H9 (cell line): ENCODE measurements at places on chromosomes 16 and 17. TPM values are rescaled to one million over a fixed set of nuclear protein-coding genes. Genes with fewer than 3 reads are reported as not detected.

IGFALS gene
- total RNA-seq = not detected in 2 replicates

TEX14 gene
- total RNA-seq = 0.31 and 0.55 TPM in 2 replicates

SEZ6 gene
- total RNA-seq = 1.8 and 2.8 TPM in 2 replicates

DNA sequence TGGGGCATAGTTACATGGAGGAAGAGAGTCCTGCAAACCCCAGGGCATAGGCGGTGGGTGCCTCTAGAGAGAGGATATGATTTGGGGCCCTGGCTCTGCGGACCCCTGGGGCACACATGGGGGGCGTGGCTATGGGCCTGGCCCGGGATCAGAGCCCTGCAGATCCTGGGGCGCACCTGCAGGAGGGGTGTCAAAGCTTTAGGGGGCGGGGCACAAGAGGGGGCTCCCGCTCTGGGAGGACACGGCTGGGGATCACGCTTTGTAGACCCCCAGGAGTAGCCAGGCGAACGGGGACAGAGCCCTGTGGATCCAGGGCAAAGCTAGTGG lies 497 bp downstream of the BCL7C start:
- peaks cover 15% of the 10 kb centered on the region for H3K36me3 ChIP-seq
- H3K4me3 ChIP-seq = peak overlapping the region; percentile 82
- peaks cover 3% of the 10 kb centered on the region; the same call in 1 of the 2 replicates for H3K4me1 ChIP-seq
- H3K27ac ChIP-seq = no peak overlapping the region
- H3K27me3 ChIP-seq = no peaks in the 10 kb centered on the region
- DNase-seq = no peak

GRCh38 chr16:49466529-49466831 lies 92.9 kb downstream of the C16orf78 start:
- DNase-seq = peak; percentile 4
- no peak overlapping the region for H3K4me3 ChIP-seq
- H3K36me3 ChIP-seq = no peaks in the 10 kb centered on the region
- H3K27ac ChIP-seq = no peak overlapping the region

GRCh38 chr17:57627591-57627990 lies 117.5 kb downstream of the CCDC182 start:
- H3K36me3 ChIP-seq = peaks cover 25% of the 10 kb centered on the region
- no peak overlapping the region for H3K27ac ChIP-seq
- H3K27me3 ChIP-seq = no peaks in the 10 kb centered on the region
- no peaks in the 10 kb centered on the region for H3K4me1 ChIP-seq

DNA sequence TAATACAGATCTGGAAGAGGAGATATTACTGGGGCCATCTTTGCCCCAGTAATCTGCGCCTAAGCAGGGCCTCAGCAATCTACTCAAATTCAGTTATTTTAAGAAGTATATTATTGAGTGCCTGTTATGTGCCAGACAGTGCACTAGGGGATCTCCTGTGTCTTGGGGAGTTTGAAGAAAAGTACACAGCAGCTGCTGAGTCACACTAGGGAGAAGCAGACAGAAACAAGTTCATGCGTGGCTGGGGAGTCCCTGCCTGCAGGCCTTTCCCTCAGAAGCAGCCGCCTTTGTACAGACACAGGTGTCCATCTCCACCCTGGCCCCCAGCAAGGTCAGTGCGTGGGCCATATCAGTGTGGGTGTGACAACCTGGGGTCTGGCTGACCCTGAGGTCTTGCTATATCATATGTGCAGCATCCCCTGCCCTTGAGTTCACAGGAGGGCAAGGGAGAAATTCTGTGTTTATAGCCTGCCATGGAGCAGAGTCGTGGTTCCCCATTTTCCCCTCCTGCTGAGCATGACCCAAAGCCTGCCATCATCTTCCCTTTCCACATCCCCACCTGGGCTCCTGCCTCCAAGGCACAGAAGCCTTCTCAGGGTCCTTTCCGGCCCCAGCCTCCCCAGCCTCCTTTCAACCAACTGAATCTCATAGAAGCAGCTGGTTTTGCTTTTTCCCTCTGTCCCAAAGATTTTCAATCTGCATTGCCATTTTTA lies 229.9 kb upstream of the SDK2 start:
- no peaks in the 10 kb centered on the region for H3K4me1 ChIP-seq
- no peaks in the 10 kb centered on the region for H3K36me3 ChIP-seq
- H3K27me3 ChIP-seq = no peaks in the 10 kb centered on the region
- no peak overlapping the region for H3K4me3 ChIP-seq
- DNase-seq = no peak
- no peak overlapping the region for H3K27ac ChIP-seq

DNA sequence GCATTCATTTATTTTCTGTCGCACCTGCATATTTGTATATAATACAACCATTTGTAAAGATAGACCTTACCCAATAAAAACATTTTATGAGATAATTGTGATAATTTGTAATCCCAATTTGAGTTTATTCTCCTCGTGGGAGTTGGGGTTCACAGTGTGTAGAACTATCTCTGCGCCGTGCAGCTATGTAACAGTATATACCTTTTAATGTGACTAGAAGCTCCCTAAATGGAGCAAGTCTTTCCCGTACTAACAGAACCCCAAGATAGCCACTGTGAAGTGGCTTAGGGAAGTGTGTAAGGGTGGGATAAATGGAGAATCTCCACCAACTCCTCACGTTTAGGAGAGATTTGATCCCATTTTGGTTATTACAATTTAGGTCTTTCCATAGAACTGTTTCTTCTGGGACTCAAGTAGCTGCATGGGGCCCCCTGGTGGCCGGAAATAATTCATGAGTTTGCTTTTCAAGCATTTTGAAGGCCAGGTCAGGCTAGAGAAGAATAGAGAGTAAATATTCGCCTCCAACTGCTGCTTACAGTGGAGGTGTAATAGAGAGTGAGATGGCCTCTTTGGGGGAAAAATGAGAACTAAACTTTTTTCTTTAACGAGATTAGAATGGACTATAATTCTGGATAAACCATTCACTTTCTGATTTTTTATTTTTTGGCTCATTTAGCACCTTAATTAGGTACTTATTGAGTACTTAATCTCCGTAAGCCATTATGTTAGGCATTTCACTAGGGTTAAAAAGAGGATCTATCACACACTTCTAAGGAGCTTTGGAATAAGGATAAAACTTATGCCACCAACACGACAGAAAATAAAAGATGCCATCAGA lies 4.5 kb downstream of the TMEM100 start:
- H3K4me3 ChIP-seq = no peak overlapping the region
- no peaks in the 10 kb centered on the region for H3K36me3 ChIP-seq
- peaks cover 1% of the 10 kb centered on the region; the same call in 1 of the 2 replicates for H3K4me1 ChIP-seq
- DNase-seq = peak; percentile 82
- no peaks in the 10 kb centered on the region for H3K27me3 ChIP-seq

DNA sequence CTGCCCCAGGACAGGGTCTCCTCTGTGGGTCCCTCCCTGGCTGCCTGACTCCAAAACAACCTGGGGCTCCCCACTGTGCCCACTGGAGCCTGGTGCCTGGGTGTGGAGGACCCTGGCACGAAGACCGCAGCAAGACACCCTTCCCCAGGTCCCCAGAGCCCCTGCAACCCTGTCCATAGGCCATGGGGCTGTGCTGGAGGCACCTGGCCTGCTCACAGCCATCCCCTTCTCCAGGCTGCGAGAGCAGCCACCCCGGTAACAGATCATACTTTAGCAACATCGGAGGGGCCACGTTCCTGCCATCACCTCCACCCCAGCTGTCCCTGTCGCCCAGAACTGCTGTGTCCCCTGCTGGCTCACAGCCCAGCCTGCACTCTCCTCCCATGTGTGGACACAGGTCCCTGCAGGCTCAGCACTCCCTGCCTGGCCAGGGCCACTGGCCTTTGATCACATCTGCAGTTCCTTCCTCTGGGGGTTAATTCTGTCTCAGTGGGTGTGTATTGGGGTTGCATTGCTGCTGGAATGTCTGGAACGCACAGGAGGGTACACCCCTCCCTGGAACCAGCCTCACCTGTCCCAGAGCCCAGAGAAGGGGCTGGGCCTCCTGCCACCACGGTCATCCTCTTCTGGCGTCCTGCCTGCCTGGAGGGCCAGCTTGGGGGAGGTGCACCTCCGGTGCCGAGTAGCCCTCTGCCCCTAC lies 12.2 kb downstream of the PPL start:
- H3K4me1 ChIP-seq = peaks cover 6% of the 10 kb centered on the region
- H3K27ac ChIP-seq = no peak overlapping the region
- no peak overlapping the region for H3K4me3 ChIP-seq

- H3K4me1 ChIP-seq = no peaks in the 10 kb centered on the region
- no peaks in the 10 kb centered on the region for H3K27me3 ChIP-seq
- H3K36me3 ChIP-seq = peaks cover 17% of the 10 kb centered on the region; the same call in 1 of the 2 replicates
- peak overlapping the region; percentile 80 for H3K4me3 ChIP-seq
These were observed 1.3 kb downstream of the ARRB2 start for GRCh38 chr17:4711661-4712181.
